ENCODE measurements at places on chromosomes 4 and X.

- H3K27ac ChIP-seq: no peak overlapping the region
- no peak overlapping the region for H3K4me3 ChIP-seq
- no peak for DNase-seq
- no peaks in the 10 kb centered on the region for H3K27me3 ChIP-seq
- peaks cover 7% of the 10 kb centered on the region for H3K4me1 ChIP-seq
Observed at GRCh38 chr4:150318527-150318926, 240.3 kb downstream of the DCLK2 start.

GRCh38 chr4:23484689-23485088 lies 405.2 kb downstream of the PPARGC1A start:
- H3K4me3 ChIP-seq: no peak overlapping the region
- no peak for DNase-seq
- H3K4me1 ChIP-seq: no peaks in the 10 kb centered on the region

- H3K4me3 ChIP-seq: no peak overlapping the region
- peaks cover 10% of the 10 kb centered on the region for H3K4me1 ChIP-seq
Observed at GRCh38 chrX:118493016-118493415, 2.6 kb upstream of the DOCK11 start.

GRCh38 chr4:27759611-27760575 lies 899.3 kb downstream of the STIM2 start:
- DNase-seq: no peak
- H3K4me3 ChIP-seq: no peak overlapping the region
- no peaks in the 10 kb centered on the region for H3K36me3 ChIP-seq
- no peaks in the 10 kb centered on the region for H3K27me3 ChIP-seq
- no peaks in the 10 kb centered on the region for H3K4me1 ChIP-seq

DNA sequence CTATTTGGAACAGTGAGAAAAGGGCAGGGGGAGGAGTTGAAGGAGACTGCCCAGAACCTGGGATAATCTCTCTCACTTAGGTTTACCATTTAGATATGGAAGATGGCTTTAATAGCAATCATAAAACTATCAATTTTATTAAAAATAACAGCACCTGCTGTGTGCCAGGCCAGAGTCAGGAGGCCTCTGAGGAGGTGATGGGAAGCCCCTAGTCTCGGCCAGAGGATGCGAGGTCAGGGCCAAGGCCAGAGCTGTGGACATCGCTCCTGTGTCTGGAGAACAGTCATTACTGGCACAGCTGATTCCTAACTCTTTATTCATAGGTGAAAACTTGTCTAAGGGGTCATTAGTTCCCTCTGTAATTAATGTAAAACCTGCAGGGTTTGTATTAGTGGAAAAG lies 4.2 kb upstream of the IQSEC2 start:
- no peak for DNase-seq
- no peaks in the 10 kb centered on the region for H3K36me3 ChIP-seq
- H3K27me3 ChIP-seq: no peaks in the 10 kb centered on the region
- H3K4me1 ChIP-seq: peaks cover 4% of the 10 kb centered on the region
- H3K4me3 ChIP-seq: no peak overlapping the region

GRCh38 chr4:26094076-26094475 lies 180.1 kb downstream of the SMIM20 start:
- no peak overlapping the region for H3K27ac ChIP-seq
- H3K36me3 ChIP-seq: peaks cover 3% of the 10 kb centered on the region
- H3K4me1 ChIP-seq: no peaks in the 10 kb centered on the region
- no peak overlapping the region for H3K4me3 ChIP-seq
- H3K27me3 ChIP-seq: peaks cover 3% of the 10 kb centered on the region

- H3K27ac ChIP-seq: no peak overlapping the region
- H3K4me1 ChIP-seq: no peaks in the 10 kb centered on the region
- DNase-seq: no peak
- H3K36me3 ChIP-seq: no peaks in the 10 kb centered on the region
- no peaks in the 10 kb centered on the region for H3K27me3 ChIP-seq
Observed at GRCh38 chr4:123216946-123217345, 179.6 kb upstream of the SPRY1 start.
